ENCODE measurements at places on chromosomes 6 and 20.

- no peak for DNase-seq
Observed at GRCh38 chr6:159961528-159961927, 7.4 kb upstream of the IGF2R start.

- no peak for DNase-seq
Observed at GRCh38 chr20:45968801-45969711, 2.9 kb downstream of the ZNF335 start.

GRCh38 chr6:36263390-36264000 is 6.4 kb upstream of the PNPLA1 start:
- DNase-seq, result no peak

- DNase-seq, result peak; percentile 1
Observed at GRCh38 chr6:77650098-77650663, 2.7 kb upstream of the MEI4 start.

All from activated CD4-positive, alpha-beta T cell treated with anti-CD3 and anti-CD28 coated beads, Interleukin-2, amount 50 U/mL, for 1 hour (primary cell).